ENCODE measurements at places on chromosomes 16 and 17.

- no peak for DNase-seq
Measured at GRCh38 chr17:33096161-33096560, 104.5 kb downstream of the SPACA3 start.

DNA sequence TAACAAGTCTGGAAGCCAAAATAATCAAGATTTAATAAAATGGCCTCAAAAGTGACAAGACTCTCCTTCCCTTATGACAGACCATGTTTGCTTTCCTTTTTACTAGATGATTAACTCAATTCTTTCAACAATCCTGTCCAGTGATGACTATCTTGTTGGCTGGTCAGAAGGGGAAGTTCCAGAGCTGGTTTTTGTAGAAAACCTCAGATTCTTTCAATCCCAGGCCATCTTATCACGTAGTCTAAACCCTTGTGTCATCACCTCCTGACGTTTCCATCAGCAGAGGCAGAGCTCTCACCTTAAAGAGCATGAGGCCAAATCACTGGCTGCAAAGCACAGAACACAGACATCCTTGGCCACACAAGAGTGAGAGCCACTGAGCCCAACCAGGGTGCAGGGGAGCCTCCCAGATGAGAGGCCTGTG, 125.3 kb downstream of the ANKRD11 start:
- peak; percentile 66 for DNase-seq

DNA sequence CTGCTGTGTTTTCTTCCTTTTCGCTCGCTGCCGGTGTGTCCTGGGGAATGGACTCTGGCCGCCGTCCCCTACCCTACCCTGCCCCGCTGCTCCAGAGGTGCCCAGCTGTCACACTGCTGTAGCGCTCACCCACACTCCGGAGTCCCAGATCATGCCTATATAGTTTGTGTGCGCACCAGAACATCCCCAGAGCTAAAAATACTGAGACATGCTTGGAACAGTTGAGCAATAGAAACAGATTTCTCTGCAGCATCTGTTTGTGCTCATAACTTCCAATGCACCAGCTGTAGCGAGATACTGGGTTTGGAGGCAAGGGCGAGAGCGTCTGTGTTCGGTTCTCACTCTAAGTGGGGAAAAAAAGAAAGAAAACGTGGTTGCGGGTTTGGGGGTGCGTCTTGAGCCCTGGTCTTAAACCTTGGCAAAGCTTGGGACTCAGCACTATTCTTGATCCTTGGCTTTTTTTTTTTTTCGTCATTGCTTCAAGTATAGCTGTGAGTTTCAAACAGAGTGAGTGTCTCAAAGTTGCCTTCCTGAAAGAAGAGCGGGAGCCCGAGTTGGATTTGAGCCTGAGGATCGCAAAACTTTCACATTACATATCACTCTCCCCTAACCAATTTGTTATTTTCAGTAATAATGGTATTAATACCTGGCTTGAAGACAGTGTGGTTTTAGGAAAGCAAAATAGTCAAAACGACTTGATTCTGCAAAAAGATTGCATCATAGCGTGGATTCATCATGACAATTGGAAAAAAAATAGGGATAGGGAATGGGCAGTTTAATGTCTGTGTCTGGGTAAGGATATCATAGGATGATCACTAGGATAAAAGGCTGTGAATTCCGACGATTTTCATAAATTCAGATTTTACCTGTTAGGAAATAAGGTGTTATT, 621 bp downstream of the KCNJ2 start:
- no peak for DNase-seq

GRCh38 chr17:36933512-36934143, 3.6 kb upstream of the LHX1 start:
- no peak for DNase-seq

GRCh38 chr16:84699147-84699711, 571 bp upstream of the USP10 start:
- no peak for DNase-seq

DNA sequence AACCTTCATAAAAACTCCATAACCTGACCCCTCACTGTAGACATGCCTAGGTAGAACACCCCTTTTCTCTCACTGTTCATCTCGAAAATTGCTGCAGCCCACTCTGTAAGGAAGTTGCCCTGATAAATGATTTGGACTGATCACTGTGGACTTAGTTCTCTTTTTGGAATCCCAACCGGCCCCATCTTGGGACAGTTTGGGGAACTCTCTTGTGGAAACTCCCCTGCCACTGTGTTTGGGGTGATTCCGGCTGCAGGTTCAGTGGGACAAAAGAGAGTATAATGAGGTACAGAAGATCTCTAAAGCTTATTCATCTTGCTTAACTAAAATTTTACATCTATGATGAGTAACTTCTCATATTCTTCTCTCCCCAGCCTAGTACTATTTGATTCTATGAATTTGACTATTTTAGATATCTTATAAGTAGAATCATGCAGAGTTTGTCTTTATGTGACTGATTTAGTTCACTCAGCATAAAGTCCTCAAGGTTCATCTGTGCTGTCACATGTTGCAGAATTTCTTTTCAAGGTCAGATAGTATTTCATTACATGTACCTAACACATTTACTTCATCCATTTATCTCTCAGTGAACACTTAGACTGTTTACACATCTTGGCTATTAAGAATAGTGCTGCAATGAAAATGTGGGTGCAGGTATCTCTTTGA, 84.9 kb downstream of the ABCA8 start:
- DNase-seq, result no peak

- DNase-seq, result no peak
Measured at GRCh38 chr17:45908460-45908859, 14.1 kb downstream of the MAPT start.

GRCh38 chr16:47666434-47666833, 205.3 kb downstream of the PHKB start:
- no peak for DNase-seq

DNA sequence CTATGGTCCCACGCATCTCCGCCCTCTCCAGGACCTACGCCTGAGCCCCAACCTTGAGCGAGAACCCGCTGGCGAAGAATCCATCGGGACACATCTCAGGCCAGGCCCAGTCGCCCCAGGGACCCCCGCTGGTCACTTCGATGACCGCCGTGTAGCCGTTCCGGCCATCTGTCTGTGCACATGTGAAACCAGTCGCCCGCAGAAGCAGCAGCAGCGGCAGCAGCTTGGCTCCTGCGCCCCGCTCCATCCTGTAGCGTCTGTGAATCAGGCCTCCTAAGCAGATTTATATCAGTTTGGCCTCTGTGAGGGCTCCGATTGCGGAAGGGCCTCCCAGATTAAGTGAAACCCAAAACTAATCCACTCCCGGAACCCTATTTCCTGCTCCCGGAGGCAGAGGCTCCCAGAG, at the start of gene VMO1:
VMO1 (minus strand) TSS at position 259 of the 406 bp plus-strand sequence; CDS start at position 247, 12 bp downstream.
- DNase-seq, result no peak

DNA sequence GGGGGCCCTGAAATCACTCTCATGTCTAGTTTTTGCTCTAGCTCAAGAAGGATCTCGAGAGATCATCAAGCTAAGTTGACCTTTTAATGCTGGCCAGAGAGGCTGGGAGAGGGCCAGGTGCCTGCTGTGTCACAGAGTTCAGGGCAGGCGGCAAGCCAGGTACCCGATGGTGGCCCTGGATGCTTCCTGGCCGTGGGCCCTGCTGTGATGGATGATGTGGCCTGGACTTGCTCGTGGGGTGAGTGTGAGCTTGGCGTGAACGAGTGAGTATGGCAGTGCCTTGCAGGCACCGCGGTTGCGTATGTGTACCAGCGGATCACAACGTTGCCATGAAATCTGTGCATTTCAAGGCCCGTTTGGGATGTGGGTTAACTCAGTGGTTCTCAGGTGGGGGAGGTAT, 7.4 kb downstream of the IRF8 start:
- DNase-seq, result no peak

GRCh38 chr17:51120357-51120738, 320 bp downstream of the SPAG9 start:
- DNase-seq, result peak; percentile 56

- DNase-seq, result no peak
Measured at GRCh38 chr16:56201030-56201429, 9.7 kb downstream of the GNAO1 start.

GRCh38 chr17:66963521-66963908, 992 bp upstream of the CACNG4 start:
- DNase-seq, result no peak

- no peak for DNase-seq
Measured at GRCh38 chr17:70313086-70313852, 143.9 kb downstream of the KCNJ2 start.

DNA sequence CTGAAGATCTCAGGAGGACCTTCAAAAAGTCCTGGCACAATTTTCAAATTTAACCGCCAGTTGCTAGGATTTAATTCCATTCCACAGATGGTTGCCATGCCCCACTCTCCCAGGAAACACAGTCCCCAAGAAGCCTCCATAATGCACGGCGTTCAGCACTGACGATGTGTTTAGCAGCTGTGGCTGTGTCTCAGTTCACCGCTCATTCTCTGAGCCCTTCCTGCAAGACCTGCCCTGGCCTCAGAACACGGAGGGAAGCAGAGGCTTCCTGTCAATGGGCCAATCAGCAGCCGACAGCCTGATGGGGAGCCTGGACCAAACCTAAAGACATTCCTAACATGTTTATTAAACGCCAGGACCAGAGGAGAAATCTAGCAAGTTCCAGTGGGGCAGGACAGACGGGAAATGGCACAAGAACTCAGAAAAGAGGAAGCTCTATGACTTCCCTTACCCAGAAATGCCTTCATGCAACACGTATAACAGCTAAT, 4.9 kb downstream of the MYLK3 start:
- peak; percentile 65 for DNase-seq
